ENCODE measurements at places on chromosomes 5 and 9. TPM values are rescaled to one million over a fixed set of nuclear protein-coding genes. Genes with fewer than 3 reads are reported as not detected.

SLC25A2 gene
- total RNA-seq, result 0.82 TPM

RARS1 gene
- total RNA-seq, result 61.8 TPM

SPINK6 gene
- total RNA-seq, result not detected

PCDHGA5 gene
- 9.7 TPM for total RNA-seq

ADCY2 gene
- total RNA-seq, result not detected

SNX30 gene
- total RNA-seq, result 43.8 TPM

CCIN gene
- total RNA-seq, result not detected

LMBRD2 gene
- total RNA-seq, result 41.2 TPM

- no peak for DNase-seq
- H3K27me3 ChIP-seq, result no peaks in the 10 kb centered on the region
- no peaks in the 10 kb centered on the region for H3K4me1 ChIP-seq
- no peak overlapping the region for H3K4me3 ChIP-seq
Observed at GRCh38 chr9:26292943-26293342, 599.7 kb downstream of the CAAP1 start.

GRCh38 chr9:104927216-104927911 is 591 bp downstream of the ABCA1 start:
- H3K4me3 ChIP-seq, result peak overlapping the region; percentile 66
- no peak overlapping the region for H3K27ac ChIP-seq
- no peaks in the 10 kb centered on the region for H3K27me3 ChIP-seq
- H3K4me1 ChIP-seq, result peaks cover 57% of the 10 kb centered on the region

- DNase-seq, result no peak
- no peaks in the 10 kb centered on the region for H3K4me1 ChIP-seq
- H3K4me3 ChIP-seq, result no peak overlapping the region
- H3K36me3 ChIP-seq, result no peaks in the 10 kb centered on the region
Observed at GRCh38 chr5:116527582-116527981, 47.0 kb downstream of the SEMA6A start.

GRCh38 chr9:121398374-121398773 is 28.3 kb upstream of the STOM start:
- H3K27ac ChIP-seq, result no peak overlapping the region

DNA sequence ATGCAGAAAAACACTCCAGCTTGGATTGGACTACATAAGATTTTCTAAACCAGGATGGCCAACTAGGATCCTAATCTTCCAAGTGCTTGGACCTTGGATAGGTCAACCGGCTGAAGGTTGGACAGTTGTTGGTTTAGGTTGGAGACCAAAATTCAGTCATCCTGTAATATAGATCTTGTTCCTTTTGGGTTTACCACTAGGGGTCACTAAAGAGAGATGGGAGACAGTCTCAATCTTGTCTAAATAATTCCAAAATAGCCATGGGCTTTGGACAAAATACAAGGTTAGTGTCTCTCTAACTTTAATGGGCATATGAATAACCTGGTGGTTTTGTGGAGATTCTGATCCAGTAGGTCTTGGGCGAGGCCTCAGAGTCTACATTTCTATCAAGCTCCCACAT is 148.7 kb upstream of the ERCC6L2 start:
- no peak overlapping the region for H3K27ac ChIP-seq
- DNase-seq, result peak; percentile 78
- no peaks in the 10 kb centered on the region for H3K36me3 ChIP-seq
- H3K4me1 ChIP-seq, result no peaks in the 10 kb centered on the region

DNA sequence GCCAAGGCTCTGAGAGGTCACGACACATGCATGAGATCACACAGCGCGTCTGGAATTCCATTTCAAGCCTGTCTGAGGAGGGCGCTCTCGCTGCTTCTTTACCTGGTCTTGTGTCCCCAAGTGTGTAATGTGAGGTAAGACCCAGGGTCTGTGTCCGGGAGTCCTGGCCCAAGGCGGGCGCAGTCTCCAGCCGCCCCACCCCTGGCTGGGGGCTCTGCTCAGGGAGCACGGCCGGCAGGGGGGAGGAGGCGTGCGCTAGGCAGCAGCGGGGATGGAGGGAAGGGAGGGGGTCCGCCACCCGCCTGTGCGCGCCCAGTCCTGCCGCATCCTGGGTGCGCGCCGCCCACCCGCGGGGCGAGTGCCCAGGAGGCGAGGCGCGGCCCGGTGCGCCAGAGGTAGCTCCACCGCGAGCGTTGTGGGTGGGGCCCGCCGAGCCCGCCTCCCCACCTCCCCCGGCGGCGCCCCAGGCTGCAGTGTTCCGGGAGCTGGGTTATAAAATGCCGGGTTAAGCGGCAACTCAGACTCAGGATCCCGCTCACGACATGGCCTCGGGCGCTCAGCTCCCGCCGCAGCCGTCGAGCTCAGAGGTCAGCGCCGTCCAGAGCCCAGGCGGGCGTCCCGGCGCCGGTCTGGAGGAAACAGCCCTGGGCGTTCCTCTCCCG is at the start of gene CCNI2:
Gene CCNI2, plus strand, starts transcription at position 473 of the 662 bp plus-strand sequence. Its CDS starts 70 bp downstream, at position 543.
- no peaks in the 10 kb centered on the region for H3K36me3 ChIP-seq
- no peak within 1 kb of the TSS for H3K27ac ChIP-seq
- no peak for DNase-seq
- no peak within 1 kb of the TSS for H3K4me3 ChIP-seq

- H3K4me1 ChIP-seq, result peaks cover 20% of the 10 kb centered on the region
- H3K36me3 ChIP-seq, result peaks cover 50% of the 10 kb centered on the region
- no peak for DNase-seq
- no peak overlapping the region for H3K27ac ChIP-seq
- no peak overlapping the region for H3K4me3 ChIP-seq
Observed at GRCh38 chr5:169641253-169641652, 4.2 kb downstream of the DOCK2 start.

GRCh38 chr9:137114220-137114612 is 317 bp downstream of the DPP7 start:
- H3K4me1 ChIP-seq, result peaks cover 26% of the 10 kb centered on the region
- peak overlapping the region; percentile 82 for H3K4me3 ChIP-seq
- no peak overlapping the region for H3K27ac ChIP-seq
- DNase-seq, result no peak
- no peaks in the 10 kb centered on the region for H3K27me3 ChIP-seq

DNA sequence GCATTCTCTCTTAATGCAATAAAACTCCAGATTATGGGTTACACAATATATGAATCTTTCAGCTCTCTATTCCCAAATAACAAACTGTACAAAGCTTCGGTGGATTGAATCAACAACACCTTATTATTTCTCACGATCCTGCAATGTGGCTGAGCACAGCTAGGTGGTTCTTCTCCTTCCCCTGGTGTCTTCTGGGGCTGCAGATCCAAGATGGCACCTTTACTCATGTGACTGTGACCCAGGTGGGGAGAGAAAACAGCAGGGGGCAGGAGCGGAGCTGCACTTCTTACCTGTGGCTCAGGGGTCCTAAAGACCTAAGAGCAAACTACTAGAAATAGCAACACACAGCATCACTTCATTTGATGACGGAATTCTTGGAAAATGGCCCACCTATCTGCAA is 233.1 kb downstream of the IRX1 start:
- no peaks in the 10 kb centered on the region for H3K27me3 ChIP-seq
- DNase-seq, result no peak
- no peak overlapping the region for H3K4me3 ChIP-seq
- no peaks in the 10 kb centered on the region for H3K36me3 ChIP-seq

GRCh38 chr5:134019636-134020035 is 14.9 kb upstream of the VDAC1 start:
- no peak overlapping the region for H3K27ac ChIP-seq
- H3K36me3 ChIP-seq, result no peaks in the 10 kb centered on the region
- H3K4me3 ChIP-seq, result no peak overlapping the region
- no peaks in the 10 kb centered on the region for H3K27me3 ChIP-seq

DNA sequence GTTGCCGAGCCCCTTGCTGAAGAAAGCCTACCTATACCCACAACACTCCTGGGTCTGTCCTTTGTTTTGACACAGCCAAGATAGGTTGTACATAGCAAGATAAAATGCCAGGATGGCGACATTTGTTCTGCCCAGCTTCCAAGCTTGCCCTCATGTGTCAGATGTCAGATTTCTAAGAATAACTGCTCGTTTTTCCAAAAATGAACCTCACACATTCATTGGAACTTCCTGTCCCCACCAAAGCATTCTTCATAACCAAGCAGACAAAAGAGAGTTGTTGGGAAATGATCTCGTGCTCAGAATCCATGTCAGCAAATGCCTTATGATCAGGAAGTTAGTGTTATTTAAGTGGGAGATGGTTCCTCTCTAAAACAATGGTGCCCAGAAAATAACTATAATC is 210.1 kb downstream of the ZNF608 start:
- no peaks in the 10 kb centered on the region for H3K4me1 ChIP-seq

DNA sequence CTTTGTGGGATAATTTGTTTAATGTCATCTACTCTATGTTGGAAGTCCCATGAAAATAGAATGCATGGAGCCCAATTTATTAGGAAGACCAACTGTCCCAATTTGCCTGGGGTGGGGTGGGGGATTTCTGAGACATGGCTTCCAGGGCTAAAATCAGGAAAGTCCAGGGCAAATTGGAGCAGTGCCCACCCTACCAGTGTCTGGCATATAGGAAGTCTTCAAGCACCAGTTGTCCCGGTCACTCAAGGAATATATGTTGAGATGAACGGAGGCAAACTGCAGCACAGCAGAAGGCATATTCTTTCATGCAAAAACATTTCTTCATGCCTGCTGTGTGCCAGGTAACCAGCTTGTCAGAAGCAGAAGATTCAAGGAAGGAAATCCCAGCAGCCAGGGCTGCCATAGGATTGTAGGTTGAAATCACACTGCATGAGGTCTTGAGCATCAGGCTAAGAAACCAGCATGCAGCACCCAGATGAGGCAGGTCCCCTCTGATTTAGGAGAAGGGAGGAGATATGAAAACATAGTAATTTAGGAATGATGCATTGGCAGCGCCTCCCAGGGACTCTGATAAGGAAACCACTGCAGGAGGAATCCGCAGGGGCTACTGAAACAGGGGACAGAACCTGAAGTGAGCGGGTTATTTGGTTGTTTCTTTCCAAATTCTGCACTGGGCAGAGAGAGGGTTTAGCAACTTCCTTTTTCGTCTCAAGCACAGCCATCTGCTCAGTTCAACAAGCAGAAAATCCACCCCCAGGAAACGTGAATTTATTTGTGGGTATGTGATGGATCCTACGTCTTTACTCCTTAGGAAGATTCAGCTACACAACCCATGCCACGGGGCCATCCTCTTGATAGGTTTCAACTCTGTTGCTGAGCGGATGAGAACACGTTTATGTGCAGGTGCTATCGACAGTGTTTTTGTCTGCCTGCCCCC is 112.6 kb upstream of the CPEB4 start:
- H3K27me3 ChIP-seq, result no peaks in the 10 kb centered on the region
- peak; percentile 47 for DNase-seq
- peaks cover 23% of the 10 kb centered on the region for H3K4me1 ChIP-seq
- no peak overlapping the region for H3K27ac ChIP-seq
- H3K4me3 ChIP-seq, result no peak overlapping the region
- no peaks in the 10 kb centered on the region for H3K36me3 ChIP-seq

GRCh38 chr9:113530942-113531341 is 67.4 kb downstream of the RGS3 start:
- H3K36me3 ChIP-seq, result no peaks in the 10 kb centered on the region
- H3K27me3 ChIP-seq, result no peaks in the 10 kb centered on the region
- H3K4me3 ChIP-seq, result no peak overlapping the region
- no peak for DNase-seq
- no peaks in the 10 kb centered on the region for H3K4me1 ChIP-seq
- H3K27ac ChIP-seq, result no peak overlapping the region

GRCh38 chr5:73391441-73391881 is 57.1 kb downstream of the FOXD1 start:
- no peak for DNase-seq
- H3K27ac ChIP-seq, result no peak overlapping the region
- no peak overlapping the region for H3K4me3 ChIP-seq
- no peaks in the 10 kb centered on the region for H3K4me1 ChIP-seq

- no peaks in the 10 kb centered on the region for H3K36me3 ChIP-seq
- peaks cover 7% of the 10 kb centered on the region for H3K4me1 ChIP-seq
- no peak overlapping the region for H3K27ac ChIP-seq
- peaks cover 2% of the 10 kb centered on the region for H3K27me3 ChIP-seq
Observed at GRCh38 chr5:81757404-81757803, 6.5 kb upstream of the SSBP2 start.

DNA sequence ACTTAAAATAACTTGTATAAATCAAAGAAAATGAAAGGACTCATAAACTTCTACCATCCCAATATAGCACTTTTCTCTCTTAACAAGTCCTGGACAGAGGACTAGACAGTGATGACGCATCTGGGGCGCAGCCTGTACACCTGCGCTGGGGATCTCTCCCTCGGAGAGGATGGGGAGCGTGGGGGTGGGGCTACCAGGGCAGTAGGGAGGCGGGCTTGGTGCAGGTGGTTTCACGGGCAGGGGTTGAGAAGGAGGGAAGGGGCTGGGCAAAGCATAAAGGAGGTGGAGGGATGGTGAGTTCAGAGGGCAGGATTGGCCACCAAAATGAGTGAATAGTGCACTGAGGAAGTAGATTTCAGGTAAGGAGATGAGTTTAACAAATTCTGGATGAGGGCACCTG is 41.1 kb downstream of the STC2 start:
- no peaks in the 10 kb centered on the region for H3K4me1 ChIP-seq
- H3K27me3 ChIP-seq, result no peaks in the 10 kb centered on the region
- no peaks in the 10 kb centered on the region for H3K36me3 ChIP-seq
- H3K4me3 ChIP-seq, result no peak overlapping the region
- no peak overlapping the region for H3K27ac ChIP-seq
- DNase-seq, result no peak

All from Karpas-422 (cell line).